ENCODE measurements at places on chromosomes 7 and 10.

- no peak for DNase-seq
These were observed 239.3 kb upstream of the GRB10 start for GRCh38 chr7:51021906-51022570.

DNA sequence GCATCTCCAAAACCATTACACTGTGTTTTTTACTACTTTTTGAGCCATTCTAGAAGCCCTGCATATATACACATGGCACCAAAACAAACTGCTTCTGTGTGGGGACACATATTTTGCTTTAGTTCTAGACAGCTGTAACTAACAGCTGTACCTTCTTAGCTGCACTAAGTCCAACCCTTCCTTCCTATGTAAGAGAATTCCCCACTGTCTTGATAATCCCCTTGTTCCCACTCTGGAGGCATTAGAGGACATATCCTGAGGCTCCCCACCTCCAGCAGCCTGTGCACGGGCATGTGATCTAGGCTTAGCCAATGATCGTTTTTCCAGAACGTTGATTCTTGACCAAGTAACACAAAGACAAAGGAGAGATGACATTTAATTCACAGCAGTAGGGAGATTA is 13.3 kb upstream of the CDK13 start:
- no peak for DNase-seq

- DNase-seq, result no peak
These were observed 94.5 kb downstream of the PDGFA start for GRCh38 chr7:424961-425793.

DNA sequence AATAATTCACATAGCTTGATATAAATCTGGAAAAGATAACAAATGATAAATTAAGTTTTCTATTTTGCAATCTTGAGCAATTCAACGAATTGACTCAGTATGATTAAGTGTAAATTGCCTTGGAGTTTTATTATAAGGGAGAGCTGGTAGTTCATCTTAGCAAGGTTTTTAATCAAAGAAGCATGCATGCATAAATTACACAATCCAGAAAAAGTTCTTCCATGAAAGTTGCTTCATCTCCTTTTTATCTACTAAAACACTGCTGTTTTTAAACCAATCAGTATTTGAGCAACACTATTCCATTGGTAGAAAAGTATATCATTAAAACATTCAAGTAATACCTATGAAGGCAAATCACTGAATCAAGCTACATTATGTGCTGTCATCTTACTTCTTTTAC is 47.6 kb downstream of the POT1 start:
- no peak for DNase-seq

DNA sequence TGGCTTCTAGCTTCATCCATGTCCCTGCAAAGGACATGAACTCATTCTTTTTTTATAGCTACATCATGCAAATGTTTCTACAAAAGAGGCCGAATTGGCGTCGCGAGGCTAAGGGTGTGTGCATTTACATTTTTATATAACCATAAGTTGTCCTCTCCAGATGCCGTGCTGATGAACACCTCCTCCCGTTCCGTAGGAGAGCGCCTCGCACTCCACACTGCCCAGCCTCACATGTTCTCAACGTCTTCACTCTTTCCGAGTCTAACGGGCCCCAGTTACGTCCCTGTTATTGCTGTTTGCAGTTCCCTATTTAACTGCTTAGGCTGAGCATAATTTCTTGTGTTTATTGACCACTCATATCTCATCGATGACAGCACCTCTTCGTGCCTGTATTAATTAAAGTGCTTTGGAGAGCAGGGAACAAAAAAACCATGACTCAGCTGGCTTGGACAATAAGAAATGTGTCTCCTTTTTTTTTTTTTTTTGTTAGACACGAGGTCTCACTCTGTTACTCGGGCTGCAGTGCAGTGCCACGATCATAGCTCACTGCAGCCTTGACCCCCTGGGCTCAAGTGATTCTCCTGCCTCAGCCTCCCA is 113.5 kb upstream of the SDK1 start:
- DNase-seq, result no peak

- DNase-seq, result no peak
These were observed 43.2 kb downstream of the BTRC start for GRCh38 chr10:101397140-101397539.

DNA sequence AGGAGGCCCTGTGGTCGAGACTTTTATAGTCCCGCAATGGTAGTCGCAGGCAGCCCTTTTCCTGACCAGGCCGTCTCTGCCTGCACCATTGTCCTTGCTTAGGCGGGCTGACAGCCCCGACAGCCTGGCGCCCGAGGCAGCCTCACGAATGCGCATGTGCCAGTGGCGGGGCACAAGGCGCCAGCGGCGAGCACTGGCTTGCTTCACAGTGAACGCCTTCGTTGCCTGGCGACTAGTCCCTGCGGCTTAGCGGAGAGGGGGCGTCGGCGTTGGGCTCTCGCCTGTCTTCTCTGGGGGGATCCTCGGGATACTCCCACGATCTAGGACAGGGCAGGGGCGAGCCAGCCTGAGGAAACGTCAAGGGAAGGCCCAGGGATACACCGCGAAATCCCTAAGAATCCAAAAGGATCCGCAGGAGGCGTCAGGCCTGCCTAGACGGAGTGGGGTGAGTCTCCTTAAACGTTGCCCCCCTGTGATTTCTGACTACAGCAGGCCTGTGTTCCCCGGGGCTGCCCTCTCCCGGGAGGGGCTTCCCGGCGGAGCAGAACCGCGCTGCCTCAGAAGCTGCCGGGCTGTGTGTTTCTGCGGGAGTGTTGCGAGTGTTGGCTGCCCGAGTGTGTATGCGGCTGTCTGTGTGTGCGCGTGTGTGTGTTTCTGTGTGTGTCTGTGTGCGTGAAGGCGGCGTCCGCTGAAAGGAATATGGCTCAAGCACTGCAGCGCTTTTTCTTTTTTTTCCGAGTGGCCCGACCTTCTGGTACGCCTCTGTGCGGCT is 20.5 kb upstream of the ZNF273 start:
- DNase-seq, result no peak

GRCh38 chr7:2715341-2716231 is 27.6 kb downstream of the AMZ1 start:
- no peak for DNase-seq

GRCh38 chr10:108631332-108631731 is 1292.0 kb downstream of the XPNPEP1 start:
- DNase-seq, result no peak

DNA sequence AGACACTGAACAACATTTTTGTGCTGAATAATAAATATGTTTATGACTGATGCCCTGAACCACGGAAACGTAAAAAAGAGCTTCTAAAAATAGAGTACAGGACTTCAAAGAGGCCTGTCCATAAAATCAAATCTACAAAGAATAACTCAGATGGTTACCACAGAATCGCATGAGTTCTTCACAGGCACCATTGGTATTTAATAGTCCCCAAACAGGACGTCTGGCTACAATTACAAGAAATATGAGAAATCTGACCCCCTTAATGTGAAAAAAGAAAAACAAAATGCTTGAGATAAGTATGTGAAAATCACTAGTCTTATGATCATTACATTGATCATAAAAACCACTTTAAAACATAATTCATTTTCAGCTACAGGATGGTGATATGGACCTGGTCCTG is 20.8 kb downstream of the CYTH3 start:
- no peak for DNase-seq

- DNase-seq, result no peak
These were observed 303.0 kb upstream of the DKK1 start for GRCh38 chr10:52011118-52011517.

DNA sequence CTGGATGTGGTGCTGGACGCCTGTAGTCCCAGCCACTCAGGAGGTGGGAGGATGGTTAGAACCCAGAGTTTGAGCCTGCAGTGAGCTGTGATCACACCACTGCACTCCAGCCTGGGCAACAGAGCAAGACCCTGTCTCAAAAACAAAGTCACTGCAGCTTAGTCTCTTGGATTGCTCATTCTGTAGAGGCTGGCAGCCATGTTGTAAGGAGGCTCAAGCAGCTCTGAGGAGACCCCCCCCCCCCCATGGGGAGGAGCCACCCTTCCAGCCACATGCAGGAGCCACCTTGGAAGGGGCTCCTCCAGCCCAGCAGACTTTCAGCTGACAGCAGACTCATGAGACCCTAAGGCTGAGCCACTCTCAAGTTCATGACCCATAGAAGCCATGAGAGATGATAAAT is 68.4 kb downstream of the FOXL3 start:
- DNase-seq, result no peak

GRCh38 chr10:26755443-26755903 is 58.0 kb downstream of the PDSS1 start:
- no peak for DNase-seq

GRCh38 chr7:45259966-45260646 is 102.5 kb downstream of the RAMP3 start:
- DNase-seq, result peak; percentile 56

- DNase-seq, result no peak
These were observed 3.4 kb downstream of the FAM24B start for GRCh38 chr10:122875843-122876466.

DNA sequence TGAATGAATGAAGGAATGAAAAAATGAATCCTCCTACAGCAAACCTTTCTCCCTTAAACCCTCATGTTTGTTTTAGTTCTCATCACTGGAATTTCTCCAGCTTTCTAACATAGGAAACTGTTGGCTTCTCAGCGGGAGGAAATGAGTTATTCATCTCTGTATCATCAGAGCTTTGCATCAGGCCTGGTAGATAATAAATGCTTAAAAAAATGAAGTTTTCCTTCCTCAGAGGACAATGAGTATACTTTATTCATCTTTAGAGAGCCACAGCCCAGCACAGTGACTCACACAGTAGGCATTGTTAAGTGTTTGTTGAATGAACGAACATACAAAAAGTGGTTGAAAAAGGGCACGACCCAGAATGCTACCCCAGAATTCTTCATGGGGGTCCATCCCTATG is 62.6 kb downstream of the COL13A1 start:
- no peak for DNase-seq

DNA sequence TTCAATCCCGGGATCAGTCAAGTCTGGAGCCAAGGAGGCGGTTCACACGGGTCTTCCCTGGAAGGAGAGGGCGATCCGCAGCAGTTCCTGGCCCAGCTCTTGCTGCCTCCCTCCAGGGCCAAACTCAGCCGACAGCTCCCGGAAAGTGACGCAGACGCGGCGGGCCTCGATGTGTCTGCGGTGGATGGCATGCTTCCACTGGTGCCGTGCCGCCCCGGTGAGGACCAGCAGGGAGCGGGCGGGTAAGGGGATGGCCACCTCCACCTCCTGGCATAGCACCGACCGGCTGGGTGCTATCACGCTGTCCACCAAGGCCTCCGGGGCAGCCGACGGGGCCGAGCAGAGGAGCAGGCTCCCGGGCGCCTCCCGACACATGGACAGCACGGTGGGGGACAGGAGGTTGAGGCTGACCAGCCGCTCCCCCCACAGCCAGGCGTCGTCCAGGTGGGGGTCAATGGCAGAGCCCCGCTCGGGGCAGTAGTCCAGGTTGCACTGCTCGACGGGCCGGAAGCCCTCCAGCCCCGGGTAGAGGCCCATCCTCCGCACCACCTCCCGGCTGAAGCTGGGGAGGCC is 7.2 kb downstream of the ALKBH4 start:
- DNase-seq, result no peak

GRCh38 chr7:45073786-45074527 is 14.8 kb downstream of the NACAD start:
- no peak for DNase-seq

DNA sequence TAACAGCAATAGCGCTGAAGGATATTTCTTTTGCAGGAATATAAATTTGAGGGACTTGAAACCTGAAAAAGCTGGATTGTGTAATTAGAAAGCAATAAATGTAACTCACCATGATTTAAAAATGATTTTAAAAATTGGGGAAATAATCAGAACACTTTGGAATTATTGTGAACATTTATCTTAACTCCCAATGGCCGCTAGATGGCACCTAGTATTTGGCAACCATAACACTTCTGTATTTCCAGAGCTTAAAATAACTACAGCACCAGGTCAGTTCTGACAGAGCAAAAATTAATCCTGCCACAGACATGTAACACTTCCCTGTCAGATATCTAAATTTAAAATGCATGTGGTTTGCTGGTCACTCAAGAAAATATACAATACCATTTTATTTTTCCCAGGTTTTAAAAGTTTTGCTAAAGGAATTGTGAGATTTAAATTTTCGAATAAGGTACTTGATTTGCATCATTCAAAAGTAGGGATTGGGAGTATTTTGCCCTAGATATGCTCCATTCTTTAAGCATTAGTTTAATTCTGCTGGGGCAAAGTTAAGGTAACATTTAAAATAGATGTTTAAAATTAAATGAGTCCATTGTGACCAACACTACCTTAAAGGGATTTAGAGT is 144.5 kb downstream of the PPP1R3A start:
- DNase-seq, result no peak

DNA sequence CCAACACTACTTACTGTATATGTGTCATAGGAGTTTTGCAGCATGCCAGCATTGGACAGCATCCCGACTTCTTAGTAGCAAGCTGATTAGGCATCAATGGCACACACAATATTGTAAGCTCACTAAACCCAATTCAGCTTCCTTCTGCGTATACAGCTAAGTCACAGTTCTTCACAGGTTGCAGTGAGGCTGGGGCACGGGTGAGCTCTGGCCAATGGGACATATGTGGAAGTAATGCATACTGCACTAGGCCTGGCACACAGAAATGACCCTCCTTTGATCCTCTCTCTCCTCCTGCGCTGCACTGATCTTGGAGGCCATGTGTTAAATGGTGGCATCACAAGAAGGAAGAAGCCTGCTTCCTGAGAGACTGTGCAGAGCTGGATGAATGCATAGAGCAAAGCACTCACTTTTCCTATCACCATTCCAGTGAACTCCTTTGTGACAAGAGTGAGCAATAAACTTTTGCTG is 11.9 kb downstream of the RAB11FIP2 start:
- DNase-seq, result no peak

- no peak for DNase-seq
These were observed 120.1 kb upstream of the TEX47 start for GRCh38 chr7:88915615-88916014.

DNA sequence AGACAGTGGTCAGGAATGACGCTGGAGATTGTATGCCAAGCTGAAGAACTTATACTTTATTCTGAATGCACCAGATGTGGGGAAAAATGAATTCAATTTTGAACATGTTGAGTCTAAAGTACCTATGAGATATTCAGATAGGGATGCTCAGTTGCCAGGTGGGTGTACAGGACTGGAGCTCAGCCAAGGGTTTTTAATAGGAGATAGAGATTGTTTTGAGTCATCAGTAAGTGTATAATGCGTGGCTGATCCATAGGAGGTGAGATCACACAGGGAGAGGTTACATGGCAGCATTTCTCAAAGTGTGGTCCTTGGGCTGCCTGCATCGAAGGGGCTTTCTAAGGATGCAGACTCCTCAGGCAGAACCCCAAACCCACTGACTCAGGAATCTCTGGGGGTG is 6.8 kb upstream of the HIPK2 start:
- no peak for DNase-seq

- no peak for DNase-seq
These were observed 45.9 kb downstream of the SGMS1 start for GRCh38 chr10:50577681-50578350.
